HuH-7 (cell line): ENCODE measurements at places on chromosomes 2 and 18.

- no peak for DNase-seq
Observed at GRCh38 chr2:134218930-134219658, 34.8 kb upstream of the MGAT5 start.

DNA sequence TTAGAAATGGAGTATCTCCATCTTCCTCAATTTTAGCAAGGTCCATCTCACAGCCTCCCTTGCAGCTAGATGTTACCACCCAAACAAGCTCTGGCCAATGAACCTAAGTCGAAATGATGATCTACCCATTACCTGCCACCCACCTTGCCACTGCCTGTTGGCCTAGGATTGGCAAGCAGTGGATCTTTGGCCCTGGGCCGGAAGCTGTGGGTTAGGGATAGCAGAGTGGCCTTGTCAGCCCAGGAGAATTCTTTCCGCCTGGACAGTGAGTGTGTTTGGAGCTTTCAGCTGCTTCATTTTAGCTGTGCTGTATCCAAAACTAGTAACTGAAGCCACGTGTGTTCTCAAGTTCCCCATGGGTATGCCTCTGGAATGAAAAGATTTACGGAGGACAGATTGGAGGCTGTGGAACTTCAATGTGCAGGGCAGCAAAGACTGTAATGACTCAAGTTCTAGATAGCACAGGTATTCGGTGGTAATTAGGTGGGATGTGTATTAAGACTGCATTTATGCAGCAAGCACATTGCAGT lies 7.7 kb upstream of the PARD6G start:
- DNase-seq = no peak

DNA sequence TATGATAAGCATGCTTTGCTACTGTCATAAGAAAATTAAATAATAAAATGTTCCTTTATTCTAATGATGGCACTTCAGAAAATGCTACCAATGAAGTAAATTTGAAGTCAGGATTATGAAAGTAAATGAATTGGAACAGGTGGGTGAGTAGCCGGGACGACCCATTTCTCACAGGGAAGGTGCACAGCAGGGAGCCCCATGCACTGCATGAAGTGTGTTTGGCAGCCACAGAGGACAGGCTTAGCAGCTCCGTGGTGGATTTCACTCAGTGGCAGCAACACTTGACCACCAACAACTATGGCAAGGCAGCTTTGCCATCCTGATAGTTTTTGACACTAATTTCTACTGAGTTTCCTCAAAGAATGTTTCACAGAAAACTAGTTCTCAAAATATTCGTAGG lies 146.3 kb downstream of the ATL2 start:
- DNase-seq = no peak

GRCh38 chr2:168765401-168765800 lies 37.0 kb upstream of the NOSTRIN start:
- DNase-seq = no peak

DNA sequence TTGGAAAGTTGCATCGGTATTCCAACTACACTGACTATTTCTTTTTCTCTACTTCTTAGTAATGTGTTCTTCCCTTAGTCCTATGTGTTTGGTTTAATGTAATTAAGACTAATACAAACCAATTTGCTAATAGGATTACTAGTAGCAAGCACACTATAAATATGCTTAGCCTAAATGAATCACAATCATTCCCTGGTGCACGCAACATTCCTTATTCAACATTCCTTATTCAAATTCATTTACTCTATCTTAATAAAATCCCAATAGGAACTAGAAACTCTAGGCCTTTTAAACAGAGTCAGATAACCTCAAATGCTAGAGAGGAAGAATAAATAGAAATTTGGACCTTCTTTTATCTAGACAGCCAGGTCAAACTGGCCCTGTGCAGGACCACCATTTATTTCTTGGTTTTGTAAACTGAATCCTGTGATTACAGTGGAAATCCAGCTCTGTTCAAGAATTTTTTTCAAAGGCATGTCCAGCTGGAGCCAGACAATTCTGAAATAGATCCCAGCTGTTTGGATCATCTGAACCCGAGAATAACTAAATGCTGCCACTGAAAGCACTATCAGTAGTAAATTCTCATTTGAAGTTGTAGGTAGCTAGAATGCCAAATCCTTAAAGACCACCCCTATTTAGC lies 103.1 kb downstream of the PPP1R1C start:
- DNase-seq = no peak

GRCh38 chr18:37254236-37254754 lies 311.3 kb downstream of the CELF4 start:
- DNase-seq = no peak

DNA sequence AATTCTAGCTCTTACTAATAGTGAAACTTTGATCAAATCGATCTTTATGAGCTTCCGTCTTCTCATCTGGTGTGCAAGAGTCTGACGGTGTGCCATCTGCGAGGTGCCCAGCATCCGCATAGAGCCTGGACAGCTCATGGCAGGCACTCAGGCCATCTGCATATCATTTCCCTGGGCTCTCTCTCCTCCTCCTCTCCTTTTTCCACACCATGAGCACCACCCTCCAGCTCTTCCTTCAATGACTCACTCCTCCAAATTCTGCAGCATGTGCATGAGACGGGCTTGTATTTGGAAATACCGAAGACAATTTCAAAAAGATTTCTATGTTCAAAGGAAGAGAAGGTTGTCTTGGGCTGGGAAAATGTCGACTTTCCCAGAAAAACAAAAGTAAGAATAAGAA lies 161.1 kb downstream of the CCBE1 start:
- DNase-seq = no peak

GRCh38 chr18:61582202-61582710 lies 249.0 kb downstream of the CDH20 start:
- DNase-seq = no peak

- no peak for DNase-seq
Observed at GRCh38 chr2:11983870-11984269, 237.4 kb downstream of the LPIN1 start.

- no peak for DNase-seq
Observed at GRCh38 chr2:179562330-179562885, 297.8 kb upstream of the SESTD1 start.

GRCh38 chr2:113284476-113284875 lies 5.8 kb upstream of the PAX8 start:
- DNase-seq = no peak

GRCh38 chr2:72115110-72116080 lies 32.3 kb downstream of the CYP26B1 start:
- no peak for DNase-seq

GRCh38 chr2:173734797-173735196 lies 230.4 kb downstream of the SP3 start:
- DNase-seq = peak; percentile 41

DNA sequence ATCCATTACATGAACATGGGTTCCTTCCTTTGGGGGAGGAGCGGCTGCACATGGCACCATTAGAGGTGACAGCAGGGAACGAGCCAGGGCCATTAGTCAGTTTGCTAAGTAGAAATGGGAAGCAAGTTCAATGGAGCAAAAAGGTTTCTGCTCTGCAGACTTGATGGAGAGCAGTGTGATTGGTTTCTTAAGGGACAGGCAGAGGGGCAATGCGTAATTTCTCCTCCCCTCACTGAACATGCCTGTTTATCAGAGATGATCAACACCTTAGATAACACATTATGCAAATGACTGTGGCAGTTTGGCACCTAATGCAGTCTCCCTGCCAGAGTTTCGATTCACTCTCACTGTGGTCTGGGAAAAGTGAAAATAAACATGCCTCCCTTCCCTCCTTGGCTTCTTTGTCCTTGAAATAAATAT lies 414.5 kb downstream of the STK39 start:
- no peak for DNase-seq

DNA sequence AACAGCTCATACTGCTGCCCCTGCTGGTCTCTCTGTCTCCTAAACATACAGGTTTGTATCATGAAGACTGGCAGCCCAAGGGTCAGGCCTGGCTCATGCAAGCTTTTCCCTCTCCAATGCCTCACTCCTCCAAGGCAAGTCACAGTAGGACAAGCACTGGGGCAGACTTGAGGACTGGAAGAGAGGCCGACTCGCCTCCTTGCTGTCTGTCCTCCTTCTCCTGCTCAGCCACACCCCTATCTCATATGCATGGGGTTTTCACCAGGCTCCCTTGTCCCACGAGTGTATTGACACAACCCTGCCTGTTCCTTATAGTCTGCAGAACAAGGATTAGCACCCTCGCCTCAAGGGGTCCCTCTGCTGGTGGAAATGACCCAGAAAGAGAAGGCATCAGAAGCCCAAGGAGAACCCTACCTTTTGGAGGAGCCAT lies 223.7 kb downstream of the SOX11 start:
- no peak for DNase-seq

GRCh38 chr2:151486053-151486452 lies 76.4 kb downstream of the RIF1 start:
- DNase-seq = no peak

GRCh38 chr2:12960671-12961070 lies 243.9 kb downstream of the TRIB2 start:
- no peak for DNase-seq

DNA sequence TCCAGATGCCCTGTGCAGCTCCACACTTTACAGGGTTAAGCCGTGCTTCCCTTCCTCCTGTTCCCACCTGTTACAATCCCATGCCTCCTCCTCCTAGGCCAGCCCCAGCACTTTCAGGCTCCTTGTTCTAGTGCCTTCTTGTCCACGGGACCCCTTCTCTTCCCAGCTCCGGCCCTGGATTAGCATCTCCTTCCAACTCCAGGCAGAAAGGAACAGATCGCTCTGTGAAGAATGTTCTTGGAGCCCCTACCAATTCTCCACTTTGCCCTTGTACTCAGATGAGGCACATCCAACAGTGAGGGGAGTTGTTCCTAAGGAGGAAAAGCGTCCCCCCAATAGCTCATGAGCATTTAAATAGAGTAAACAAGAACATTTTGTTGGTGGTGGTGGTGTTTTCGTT lies 72.7 kb downstream of the CABLES1 start:
- DNase-seq = no peak

DNA sequence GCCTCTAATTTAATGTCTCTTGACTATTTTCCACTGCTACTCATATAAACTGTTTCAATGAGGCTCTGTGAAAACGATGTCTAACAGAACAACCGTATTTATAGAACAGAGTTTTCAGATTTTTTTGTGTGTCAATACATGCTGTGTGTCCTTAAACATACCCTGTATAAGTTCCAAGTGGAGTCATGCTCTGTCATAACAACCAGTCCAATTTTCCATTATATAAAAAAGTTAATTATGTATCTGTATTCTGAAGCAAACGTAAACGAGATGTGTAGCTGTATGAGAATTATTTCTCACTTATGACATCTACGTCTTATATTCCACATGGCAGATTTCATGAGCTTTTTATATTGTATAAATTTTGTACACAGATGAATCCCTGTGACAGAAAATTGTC lies 13.9 kb upstream of the GULP1 start:
- DNase-seq = no peak

- DNase-seq = no peak
Observed at GRCh38 chr2:230564805-230565779, 147.6 kb upstream of the CAB39 start.

GRCh38 chr2:3107567-3107966 lies 270.1 kb downstream of the EIPR1 start:
- DNase-seq = no peak

- DNase-seq = no peak
Observed at GRCh38 chr2:8494589-8494988, 187.3 kb upstream of the ID2 start.

GRCh38 chr2:30366199-30366691 lies 80.8 kb upstream of the LCLAT1 start:
- no peak for DNase-seq

DNA sequence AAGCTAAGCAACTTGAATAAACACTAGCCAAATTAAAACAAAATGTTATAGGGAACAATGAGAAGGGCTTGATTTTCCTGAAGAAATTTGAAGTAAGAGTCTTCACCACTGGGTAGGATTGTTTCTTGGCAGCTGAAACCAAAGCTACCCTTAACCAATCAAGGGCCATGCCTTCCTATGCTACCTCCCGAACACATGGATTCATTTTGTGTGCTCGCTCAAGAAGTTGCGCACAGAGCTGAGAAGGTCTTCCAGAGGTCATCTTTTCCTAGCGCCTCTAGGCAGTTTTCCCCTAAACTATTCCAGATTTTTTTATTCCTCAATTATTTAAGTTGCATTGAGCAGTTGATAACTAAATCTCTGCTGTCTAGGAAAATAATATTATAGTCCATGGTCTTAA lies 264.6 kb downstream of the RBM43 start:
- no peak for DNase-seq

- no peak for DNase-seq
Observed at GRCh38 chr2:17580319-17580715, 39.8 kb downstream of the VSNL1 start.

GRCh38 chr2:234483568-234484251 lies 13.2 kb downstream of the ARL4C start:
- no peak for DNase-seq

DNA sequence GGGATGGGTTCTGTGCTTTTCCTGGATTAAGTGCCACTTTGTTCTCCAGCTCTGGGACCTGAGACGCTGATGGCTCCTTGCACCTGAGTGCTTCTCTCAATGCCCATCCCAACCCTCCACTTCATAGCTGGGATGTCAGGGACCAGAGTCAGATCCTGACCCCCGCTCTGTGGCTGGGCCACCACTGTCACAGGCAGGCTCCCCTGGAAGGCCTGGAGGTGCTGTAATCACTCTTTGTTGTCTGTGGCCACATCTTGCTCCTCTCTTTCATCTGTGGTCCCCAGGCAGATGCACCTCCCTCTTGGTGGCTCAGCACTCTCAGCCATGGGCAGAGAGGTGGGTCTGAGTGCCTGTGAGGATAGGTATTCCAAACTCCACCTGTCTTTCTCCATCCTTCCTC lies 62.4 kb downstream of the CAPN13 start:
- DNase-seq = no peak

DNA sequence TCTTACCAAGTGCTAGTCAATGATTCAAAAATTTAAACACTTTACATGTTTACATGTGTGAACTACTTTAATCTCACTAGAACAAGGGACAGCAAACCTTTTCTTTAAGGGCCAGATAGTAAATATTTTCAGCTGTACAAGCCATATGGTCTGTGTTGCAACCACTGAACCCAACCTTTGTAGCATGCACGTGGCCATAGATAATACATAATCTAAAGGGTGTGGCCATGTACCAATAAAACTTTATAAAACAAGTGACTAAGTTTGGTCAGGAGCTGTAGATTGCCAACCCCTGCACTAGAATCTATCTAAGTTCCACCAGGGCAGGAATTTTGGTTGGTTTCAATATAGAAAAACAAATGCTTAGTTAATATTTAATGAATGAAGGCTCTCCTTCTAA lies 18.4 kb upstream of the SPRED2 start:
- no peak for DNase-seq

GRCh38 chr2:102768892-102769291 lies 7.1 kb downstream of the TMEM182 start:
- no peak for DNase-seq

- DNase-seq = no peak
Observed at GRCh38 chr2:160043265-160043664, 19.1 kb downstream of the PLA2R1 start.

DNA sequence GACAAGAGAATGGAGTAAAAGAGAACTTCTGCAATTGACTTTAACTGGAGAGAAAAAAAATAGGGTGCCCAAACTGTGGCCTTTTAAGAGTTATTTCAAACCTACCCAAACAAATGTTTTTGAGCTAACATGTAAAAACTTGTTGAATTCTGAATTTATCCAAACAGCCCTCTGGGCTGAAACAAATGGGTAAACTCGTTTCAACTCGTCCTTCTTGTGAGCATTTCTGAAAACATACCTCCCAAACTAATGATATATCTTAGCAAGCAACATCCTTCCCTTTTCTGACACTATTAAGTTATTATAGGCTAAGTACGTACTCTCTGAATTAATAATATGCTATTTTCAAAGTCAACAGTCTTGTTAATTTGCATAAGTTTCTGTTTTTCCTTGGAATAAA lies 793.0 kb upstream of the ACVR2A start:
- DNase-seq = no peak

GRCh38 chr2:150674283-150674682 lies 186.8 kb upstream of the RND3 start:
- DNase-seq = no peak
